Fibroblast of skin of scalp (primary cell): ENCODE measurements at places on chromosomes 1 and 21.

DNA sequence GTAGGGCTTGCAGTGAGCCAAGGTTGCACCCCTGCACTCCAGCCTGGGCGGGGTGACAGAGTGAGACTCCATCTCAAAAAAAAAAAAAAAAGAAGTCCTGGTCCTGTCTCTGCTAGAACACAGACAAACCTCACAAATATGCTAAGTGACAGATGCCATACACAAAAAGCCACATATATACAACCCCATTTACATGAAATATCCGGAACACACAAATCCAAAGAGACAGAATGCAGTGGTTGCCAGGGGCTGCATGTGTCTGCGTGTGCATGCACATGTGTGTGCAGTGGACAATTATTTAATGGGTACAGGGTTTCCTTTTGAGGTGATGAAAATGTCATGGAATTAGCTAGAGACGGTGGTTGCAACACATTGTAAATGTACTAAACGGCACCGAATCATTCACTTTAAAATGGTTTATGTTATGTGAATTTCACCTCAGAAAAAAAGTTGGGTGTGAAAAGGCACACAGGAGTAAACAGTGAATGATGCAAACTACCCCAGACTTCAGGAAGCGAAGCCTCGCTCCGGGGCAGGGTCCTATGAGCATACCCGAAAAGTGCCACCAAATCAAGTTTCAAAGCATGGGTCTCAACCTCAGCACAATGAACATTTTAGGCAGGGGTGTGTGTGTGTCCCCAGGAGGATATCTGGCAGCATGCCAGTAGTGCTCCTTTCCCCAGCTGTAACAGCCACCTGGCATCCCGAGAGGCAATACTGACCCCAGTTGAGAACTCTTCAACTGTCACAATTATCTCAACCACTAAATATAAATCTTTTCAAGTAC, 48.3 kb downstream of the GNB1 start:
- DNase-seq: no peak

GRCh38 chr1:41621256-41621655, 136.8 kb upstream of the EDN2 start:
- DNase-seq: no peak

DNA sequence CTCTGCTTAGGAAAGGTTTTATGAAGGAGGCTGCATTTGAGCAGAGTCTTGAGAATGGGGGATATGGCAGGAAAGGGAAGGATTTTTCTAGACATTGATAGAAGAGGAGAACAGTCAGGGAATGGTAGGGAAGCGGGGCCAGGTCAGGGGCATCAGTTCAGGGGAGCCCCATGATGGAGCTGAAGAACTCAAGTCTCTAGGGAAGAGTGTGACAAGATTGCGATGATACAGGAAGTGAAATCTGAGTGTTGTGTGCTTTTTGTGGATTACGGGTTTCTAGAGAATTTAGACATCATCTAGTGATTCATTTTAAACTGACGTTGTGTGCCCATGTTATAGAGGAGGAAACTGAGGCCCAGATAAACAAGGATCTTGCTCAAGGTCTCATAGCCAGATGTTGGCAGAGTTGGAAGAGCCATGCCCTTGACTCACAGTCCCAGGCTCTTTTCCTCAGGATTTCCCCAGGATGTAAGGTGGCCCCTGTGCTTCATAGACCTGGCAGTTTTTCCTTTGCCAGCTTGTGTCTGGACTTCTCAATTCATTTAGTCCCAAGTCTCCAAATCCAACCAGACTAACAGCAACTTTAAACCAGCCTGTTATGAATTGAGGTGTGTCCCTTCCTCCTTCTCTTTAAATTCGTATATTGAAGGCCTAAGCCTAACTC, 130.3 kb downstream of the ROR1 start:
- no peak for DNase-seq

DNA sequence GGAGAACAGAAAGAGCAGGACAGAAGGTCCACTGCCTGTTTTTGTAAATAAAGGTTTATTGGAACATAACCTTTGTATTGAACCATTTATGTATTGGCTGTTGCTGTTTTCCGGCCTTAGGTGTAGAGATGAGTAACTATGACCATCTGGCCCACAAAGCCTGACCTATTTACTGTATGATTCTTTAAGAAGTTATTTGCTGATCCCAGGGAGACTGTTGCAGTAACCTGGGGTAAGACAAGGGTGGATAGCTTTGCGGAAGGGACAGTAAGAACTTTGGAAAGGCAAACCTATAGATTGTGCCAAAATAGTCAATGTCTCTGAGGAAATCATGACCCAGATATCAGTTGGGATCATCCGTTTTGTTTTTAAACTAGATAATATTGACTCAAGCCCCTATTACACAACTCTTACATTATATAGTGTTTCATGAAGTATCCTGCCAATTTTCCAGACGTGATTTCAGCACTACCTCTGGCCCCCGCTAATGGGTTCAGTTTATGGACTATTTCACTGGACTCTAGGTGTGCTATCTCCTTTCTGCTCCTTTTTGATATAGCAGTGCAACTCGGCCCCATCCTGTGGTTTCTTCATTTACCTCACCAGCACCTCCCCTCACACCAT, 20.8 kb upstream of the TLCD4 start:
- no peak for DNase-seq

DNA sequence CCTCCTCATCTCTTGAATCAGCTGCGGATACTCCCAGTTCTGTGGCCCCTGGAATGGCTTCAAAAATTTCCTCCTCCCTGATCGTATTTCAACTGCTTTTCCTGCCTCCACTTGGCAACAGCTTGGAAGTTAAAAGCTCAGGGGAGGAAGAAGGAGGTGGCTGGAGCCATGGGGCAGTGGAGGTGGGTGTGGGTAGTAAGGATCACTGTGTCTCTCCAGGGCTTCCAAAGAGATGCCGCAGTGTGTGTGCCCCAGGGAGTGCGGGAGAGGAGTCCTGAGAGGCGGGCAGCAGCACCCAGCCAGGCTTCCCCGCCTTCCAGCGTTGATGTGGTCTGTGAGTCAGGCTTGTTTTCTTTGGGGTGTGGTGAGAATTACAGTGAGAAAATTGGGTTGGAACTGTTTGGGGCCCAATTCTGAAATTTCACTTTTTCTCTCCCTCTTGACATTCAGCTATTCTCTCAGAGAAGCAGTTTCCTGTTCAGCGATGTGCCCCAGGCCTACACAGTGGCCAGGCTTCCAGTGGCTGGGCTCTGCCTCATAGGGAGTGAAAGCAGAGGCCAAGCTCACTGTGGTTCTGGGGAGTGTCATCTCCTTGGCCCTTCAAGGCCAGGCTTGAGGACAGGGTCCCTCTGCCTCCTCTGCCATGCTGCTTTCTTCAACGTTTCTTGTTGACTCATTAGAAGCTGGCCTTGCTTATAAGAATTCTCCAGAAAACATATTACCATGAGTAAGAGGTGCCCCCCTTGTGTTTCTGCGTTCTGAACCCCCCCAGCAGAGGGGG, 69.0 kb downstream of the PGM1 start:
- peak; percentile 77 for DNase-seq

DNA sequence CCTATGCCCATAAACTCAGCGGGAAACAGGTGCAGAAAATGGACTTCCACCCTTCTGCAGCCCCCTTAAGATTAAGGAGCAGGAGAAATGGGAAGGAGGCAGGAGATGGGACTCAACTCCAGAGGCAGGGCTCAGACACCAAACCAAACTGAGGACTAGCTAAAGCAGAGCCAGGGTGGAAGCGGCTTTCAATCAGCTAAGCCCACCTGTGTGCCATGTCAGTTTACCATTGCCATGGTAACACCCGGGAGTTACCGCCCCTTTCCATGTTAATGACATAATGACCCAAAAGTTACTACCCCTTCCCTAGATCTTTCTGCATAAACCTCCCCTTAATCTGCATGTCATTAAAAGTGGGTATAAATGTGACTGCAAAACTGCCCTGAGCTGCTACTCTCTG, 653.5 kb downstream of the PTPRU start:
- DNase-seq: no peak

DNA sequence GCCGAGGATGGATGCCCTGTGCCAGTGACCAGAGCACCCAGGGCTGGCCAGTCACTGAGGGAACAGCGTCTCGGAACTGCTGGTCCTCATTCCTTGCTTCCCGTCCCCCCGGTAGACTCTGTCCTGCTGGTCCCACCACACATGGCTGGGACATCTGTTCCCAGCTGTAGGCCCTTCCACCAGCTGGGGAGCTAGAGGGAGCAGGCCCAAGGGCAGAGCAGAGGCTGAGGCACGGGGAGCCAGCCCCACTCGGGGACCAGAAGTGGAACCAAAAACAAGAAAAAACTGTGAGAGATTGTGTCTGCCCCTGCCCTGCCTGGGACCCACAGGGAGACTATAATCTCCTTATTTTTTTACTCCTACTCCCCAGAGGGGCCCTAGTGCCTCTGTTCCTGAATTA, 23.8 kb downstream of the ATP8B2 start:
- DNase-seq: no peak

GRCh38 chr21:21007606-21008005, 9.4 kb downstream of the NCAM2 start:
- DNase-seq: no peak

DNA sequence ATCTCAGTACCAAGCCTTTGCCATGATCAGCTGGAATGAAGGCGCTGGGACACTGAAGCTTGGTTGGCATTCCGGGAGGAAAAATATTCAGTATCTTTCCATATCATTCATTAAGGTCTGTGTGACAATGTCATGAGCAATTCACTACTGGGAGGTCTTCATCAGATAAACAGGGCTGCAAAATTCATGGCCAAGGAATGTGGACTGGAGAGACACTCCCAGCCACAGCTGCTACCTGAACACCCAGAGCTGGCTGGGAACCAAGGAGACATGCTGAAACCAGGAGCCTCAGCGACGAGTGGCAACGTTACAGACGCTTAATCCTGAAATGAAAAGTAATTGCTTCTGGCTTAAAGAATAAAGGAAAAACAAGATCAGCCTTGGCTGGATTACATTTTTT, 30.6 kb upstream of the DDAH1 start:
- DNase-seq: peak; percentile 63

- DNase-seq: no peak
These were observed 649.4 kb downstream of the NPHP4 start for GRCh38 chr1:5342830-5343229.

- DNase-seq: peak; percentile 87
These were observed 35.1 kb downstream of the YARS1 start for GRCh38 chr1:32782086-32782485.

DNA sequence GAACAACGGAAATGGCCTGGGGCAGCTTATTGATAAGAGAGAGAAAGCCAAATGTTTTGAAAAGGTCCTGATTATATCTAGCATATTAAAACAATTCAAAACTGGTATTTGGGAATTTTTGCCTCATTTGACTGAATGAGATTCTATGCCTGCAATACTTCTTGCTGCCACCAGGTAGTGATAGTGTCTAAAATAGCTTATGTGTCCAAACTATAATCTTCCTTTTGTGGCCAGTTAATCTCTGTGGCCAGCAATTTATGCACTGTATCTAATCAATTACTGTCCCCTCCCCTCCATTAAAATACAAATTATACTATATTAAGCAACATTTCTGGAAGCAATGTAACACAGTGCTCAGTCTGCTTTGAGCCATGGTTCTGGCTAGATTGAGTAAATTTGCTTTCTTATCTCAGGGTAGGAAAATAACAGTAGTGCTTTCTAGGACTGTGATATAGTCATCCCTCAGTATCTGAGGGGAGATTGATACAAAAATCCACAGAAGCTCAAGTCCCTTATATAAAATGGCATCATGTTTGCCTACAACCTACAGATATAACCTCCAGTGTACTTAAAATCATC, 91.8 kb downstream of the FOXD2 start:
- DNase-seq: no peak

- no peak for DNase-seq
These were observed 108.0 kb downstream of the PAX7 start for GRCh38 chr1:18738617-18739016.

DNA sequence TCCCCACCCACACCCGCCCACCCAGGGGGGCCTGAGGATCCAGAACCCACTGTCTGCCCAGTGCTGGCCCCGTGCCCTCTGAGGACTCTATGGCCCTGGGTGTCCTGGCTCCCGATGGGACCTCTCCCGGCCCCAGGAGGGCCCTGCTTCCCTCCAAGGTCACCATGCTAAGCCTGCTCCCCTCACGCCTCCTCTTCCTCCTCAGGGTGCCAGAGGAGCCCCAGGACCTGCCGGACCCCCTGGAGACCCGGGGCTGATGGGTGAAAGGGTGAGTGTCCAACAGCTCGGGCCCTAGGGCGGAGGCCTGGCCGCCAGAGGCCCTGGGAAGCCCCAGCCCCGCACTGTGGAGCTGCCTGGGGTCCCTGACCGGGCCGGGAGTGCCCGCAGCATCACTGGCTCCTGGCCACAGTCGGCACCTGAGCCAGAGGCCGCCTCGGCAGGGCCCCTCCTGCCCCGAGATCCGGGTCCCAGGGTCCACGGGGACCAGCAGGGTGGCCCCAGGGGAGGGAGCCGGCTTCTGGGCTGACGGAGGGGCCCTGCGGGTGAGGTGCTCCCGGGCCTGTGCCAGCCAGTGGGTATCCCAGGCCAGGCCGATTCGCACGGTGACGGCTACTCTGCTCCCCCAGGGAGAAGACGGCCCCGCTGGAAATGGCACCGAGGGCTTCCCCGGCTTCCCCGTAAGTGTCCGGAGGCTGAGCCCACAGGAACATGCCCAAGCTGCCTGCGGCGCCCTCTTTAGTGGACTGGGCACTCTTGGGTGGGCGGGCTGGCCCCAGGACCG, 16.1 kb downstream of the COL6A1 start:
- DNase-seq: no peak

- DNase-seq: peak; percentile 38
These were observed 93.0 kb downstream of the HLCS start for GRCh38 chr21:36873513-36873912.

- peak; percentile 99 for DNase-seq
These were observed 5.7 kb upstream of the ZNF683 start for GRCh38 chr1:26378088-26378878.

GRCh38 chr1:209390764-209391163, 192.8 kb upstream of the CAMK1G start:
- DNase-seq: no peak

- no peak for DNase-seq
These were observed 46.7 kb upstream of the OSBPL9 start for GRCh38 chr1:51570063-51570710.

- DNase-seq: no peak
These were observed 527.9 kb downstream of the NPHP4 start for GRCh38 chr1:5464366-5464765.

GRCh38 chr1:225651872-225652728, 823 bp downstream of the ENAH start:
- peak; percentile 45 for DNase-seq

DNA sequence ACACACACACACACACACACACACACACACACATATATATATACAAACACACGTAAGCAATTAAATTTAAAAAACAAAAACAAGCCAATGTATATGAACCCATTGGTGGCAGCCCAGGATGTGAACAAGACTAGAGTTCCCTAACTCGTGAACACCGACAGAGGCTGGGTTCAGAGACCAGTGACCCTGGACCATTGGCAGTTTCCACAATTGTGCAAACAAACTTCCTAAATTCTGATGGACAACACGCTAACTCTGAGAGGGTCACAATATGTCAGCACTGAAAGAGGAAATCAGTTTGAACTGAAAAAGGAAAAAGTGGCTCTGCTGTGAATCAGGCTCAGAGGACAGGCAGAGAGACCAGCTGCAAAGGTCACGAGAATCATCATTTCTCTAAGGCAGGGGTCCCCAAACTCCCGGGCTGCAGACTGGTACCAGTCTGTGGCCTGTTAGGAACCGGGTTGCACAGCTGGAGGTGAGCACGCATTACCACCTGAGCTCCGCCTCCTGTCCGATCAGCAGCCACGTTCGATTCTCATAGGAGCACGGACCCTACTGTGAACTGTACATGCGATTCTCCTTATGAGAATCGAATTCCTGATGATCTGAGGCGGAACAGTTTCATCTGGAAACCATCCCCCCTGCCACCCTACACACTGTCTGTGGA, 50.5 kb upstream of the ERO1B start:
- no peak for DNase-seq

- DNase-seq: no peak
These were observed 48.9 kb upstream of the ZNF326 start for GRCh38 chr1:89945852-89946476.
